WERI-Rb-1 (cell line): ENCODE measurements at places on chromosomes 1 and 21.

DNA sequence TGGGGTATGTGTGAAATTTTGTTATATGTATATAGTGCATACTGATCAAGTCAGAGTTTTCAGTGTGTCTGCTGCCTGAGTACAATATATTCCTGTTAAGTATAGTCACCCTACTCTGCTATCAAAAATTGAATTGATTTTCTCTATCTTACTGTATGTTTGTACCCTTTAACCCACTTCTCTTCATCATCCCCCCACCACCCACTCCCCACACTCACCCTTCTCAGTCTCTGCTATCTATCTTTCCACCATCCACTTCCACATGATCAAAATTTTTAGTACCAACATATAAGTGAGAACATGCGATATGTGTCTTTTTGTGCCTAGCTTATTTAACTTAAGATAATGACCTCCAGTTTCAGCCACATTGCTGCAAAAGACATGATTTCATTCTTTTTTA is 4.2 kb downstream of the LY9 start:
- no peak for DNase-seq

- no peak for DNase-seq
These were observed 42.8 kb downstream of the TRIT1 start for GRCh38 chr1:39840507-39840906.

- DNase-seq: no peak
These were observed 16.2 kb downstream of the CSRP1 start for GRCh38 chr1:201490708-201491131.

GRCh38 chr1:69139007-69139406 is 428.7 kb upstream of the LRRC7 start:
- DNase-seq: no peak

DNA sequence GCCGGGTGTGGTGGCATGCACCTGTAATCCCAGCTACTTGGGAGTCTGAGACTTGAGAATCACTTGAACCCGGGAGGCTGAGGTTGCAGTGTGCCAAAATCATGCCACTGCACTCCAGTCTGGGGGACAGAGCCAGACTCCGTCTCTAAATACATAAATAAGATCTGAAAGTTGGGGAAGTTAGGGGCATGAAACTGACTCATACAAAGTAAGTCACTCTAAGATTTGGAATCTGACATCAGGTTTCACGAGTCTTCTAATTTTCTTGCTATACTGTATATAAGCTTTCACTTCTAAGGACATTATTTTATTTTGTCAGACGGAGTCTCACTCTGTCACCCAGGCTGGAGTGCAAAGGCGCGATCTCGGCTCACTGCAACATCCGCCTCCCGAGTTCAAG is 30.1 kb downstream of the RNF19B start:
- no peak for DNase-seq

DNA sequence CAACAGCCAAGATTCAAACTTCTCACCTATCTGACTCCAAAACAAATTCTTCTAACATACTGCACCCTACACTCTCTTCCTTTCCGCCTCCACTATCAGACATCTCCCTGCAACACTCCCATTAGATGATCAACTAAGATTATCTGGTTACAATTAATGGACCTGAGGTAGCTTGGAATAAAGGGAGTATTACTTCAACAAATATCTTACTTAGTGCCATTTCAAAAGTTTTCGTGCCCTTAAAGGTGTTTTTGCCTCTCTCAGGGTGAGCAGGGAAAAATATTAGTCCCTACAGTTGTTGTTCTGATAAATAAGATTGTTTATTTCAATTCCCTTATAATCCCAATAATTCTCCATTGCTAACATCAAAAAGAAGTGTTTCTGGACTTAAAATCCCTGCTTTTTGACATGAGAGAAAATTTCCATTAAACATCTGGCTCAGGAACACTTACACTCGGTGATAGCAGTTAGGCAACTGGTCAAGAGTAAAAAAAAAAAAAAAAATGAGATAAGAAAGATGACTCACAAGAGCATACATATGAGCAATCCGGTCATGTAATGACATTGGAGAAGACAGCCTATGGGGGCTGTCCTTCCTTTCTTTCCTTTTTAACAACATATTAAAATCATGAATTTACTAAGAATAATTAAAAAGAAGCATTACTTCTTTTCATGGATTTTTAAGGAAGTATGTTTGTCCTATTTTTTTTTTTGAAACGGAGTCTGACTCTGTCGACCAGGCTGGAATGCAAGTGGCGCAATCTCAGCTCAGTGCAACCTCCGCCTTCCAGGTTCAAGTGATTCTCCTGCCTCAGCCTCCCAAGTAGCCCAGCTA is 7.6 kb downstream of the RSBN1 start:
- no peak for DNase-seq
